ENCODE measurements at places on chromosomes 1 and 21.

DNA sequence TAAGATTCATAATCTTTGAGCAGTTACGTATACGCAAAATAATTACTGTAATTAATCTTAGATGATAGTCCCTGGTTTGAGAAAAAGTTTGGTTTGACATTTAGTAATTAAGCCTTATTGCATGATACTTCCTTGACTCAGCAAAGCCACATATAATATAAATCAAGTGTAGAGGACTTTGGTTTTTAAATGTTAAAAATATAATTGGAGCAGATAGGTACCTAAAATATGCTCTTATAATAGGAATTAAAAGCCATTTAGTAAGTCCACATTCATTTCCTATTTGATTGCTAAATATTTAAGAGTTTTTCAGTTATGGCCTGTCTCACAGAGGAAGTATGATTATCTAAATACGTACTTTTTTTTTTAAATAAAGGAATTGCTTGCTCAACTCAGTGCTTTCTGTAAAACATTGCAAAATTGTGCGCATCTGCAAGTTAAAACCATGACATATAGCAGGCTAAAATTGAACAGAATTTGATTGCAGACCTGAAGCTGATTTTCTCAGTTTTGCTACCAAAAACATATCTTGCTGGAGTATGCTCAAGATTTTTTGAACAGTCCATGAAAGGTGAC lies 20.4 kb downstream of the RPE65 start:
- DNase-seq: no peak

DNA sequence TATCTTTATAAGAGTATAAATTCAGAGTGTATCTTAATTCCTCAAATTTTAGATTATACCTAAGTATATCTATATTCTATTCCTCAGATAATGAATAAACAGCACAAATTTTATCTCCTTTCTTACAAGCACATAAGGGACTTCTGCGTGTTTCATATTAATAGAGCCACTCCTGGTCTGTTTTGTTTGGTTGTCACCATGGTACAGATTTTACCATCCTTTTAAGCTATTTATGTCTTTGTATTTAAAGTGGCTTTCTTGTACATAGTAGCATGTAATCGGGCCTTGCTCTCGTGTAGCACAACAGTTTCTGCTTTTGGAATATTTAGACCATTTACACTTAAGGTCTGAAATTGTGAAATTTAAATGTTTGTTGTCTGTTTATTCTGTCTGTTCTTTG lies 52.6 kb upstream of the SLC35A3 start:
- DNase-seq: no peak

DNA sequence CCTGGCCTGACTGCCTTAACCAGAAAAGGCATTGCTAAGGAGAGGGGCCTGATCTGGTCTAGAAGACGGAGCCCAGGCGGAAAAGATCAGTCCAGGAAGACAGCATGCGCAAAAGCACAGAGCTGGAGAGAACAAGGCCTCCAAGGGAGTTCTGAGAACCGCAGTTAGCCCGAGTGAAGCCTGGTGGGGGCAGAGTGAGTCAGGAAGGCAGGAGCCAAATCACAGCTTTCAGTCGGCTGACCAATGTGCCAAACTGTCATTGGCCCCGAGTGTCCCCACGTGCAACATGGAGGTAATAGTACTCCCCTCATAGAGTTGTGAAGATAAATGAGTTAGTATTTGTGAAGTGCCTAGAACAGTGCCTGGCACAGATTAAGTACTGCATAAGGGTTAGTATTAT lies 1.2 kb upstream of the TSPAN2 start:
- no peak for DNase-seq

- DNase-seq: no peak
Measured at GRCh38 chr1:13535227-13535626, 21.4 kb upstream of the LRRC38 start.

DNA sequence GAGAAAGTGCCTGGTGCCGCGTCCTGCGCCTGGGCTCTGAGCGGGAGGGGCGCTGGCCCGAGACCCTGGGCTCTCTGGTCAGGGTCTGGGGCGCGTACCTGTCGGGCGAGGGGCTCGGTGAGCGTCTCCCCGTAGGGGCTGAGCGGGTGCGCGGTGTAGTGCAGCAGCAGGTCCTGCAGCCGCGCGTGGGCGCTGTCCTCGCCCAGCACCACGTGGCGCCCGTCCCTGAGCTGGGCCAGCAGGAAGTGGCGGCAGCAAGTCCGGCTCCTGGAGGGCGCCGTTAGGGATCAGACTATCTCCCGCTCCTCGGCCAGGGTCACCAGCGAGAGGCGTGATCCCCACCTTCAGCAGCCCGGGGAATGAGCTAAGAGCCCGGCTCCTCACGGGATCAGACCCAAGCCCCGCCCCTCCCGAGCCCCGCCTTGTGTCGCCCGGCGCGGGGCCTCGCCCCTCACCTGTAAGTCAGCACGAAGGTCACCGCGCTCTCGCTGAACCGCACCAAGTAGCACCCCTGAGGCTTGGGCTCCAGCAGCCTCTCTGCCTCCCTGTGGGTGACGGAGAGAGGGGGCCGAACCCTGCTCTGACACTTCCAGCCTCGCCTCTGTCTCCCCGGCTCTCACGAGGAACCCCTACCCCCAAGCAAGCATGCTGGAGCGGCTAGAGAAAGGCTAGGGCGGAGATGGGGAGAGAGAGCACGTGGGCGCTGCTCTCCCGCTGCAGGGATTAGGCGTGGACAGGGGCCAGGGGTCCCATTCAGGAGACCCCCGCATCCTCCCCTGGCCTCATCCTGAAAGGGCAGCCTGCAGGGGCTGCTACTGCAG lies 2.7 kb downstream of the SH2D2A start:
- DNase-seq: peak; percentile 59

DNA sequence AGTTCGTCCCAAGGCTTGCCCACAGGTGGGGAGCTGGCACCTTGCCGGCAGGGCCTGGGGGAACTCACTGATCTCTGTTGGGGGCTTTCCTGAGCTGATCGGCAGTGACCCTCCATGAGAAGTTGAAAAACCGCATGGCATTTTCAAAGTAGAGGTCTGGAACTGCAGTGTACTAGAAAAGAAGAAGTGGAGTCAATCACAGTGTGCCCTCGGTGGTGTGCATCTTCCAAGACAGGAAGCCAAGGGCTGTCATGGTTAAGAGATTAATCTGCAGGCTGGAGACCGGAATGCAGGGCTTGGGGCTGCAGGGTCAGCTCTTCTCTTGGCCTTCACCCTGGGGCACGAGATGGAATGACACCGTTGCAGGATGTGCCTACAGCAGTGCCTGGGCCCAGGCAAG lies 56.8 kb downstream of the ECE1 start:
- no peak for DNase-seq

GRCh38 chr1:97680894-97681293 lies 239.9 kb downstream of the DPYD start:
- DNase-seq: no peak

GRCh38 chr1:206544562-206545257 lies 37.4 kb downstream of the RASSF5 start:
- DNase-seq: peak; percentile 72

- no peak for DNase-seq
Measured at GRCh38 chr1:185421485-185422107, 104.6 kb upstream of the IVNS1ABP start.

Data from activated CD4-positive, alpha-beta T cell treated with anti-CD3 and anti-CD28 coated beads for 1 hour (primary cell).